Hematopoietic multipotent progenitor cell (in vitro differentiated cells): ENCODE measurements at places on chromosomes 5 and 9.

GRCh38 chr5:143290125-143290524, 113.4 kb downstream of the NR3C1 start:
- DNase-seq: no peak

DNA sequence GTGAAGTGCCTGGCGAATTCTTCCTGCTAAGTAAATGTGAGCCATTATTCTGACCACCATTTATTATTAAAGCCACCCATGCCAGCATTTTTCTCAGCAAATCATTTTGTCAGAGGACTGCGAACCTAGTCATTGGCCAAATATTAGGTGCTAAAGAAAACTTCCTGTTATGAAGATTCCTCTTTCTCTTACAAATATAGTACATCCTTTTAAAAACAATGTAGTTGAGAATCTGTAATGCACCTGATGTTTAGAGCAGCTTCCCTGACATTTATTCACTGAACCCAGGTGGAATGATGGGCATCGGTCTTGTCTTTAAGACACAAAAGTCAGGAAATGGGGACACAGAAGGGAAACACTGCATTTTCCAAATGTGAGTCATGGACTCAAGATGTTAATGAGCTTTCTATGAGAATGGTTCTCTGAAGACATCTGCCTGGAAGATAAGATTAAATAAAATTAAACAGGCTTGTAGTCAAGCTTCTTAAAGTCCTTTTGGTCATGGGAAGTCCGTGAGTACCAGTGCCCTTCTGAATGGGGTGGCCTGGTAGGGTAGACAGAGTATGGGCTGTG, 290.6 kb downstream of the FBXL7 start:
- DNase-seq: no peak

- DNase-seq: no peak
Observed at GRCh38 chr9:88990729-88991065, 571 bp upstream of the S1PR3 start.

- no peak for DNase-seq
Observed at GRCh38 chr9:127347831-127348776, 48.9 kb upstream of the SLC2A8 start.

DNA sequence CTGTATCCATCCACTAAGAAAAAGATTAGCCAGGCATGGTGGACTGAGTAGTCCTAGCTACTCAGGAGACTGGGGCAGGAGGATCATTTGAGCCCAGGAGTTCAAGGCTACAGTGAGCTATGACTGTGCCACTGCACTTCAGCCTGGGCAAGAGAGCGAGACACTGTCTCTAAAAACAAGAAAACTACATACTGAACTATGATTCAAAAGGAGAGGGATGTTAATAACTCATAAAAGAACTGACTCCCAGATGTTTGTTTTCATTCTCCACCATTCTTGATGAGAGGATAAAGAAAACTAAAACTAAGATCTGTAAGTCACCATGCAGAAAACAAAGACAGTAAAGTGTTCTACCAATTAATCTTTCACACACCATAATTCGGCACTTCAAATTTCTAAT, 53.5 kb downstream of the AUH start:
- DNase-seq: no peak

- no peak for DNase-seq
Observed at GRCh38 chr9:130172161-130172857, at the start of gene NCS1. Gene NCS1, plus strand, starts transcription at chr9:130172404. Its CDS starts 260 bp downstream, at chr9:130172664.

- DNase-seq: no peak
Observed at GRCh38 chr5:94440015-94440414, 178.4 kb downstream of the KIAA0825 start.

DNA sequence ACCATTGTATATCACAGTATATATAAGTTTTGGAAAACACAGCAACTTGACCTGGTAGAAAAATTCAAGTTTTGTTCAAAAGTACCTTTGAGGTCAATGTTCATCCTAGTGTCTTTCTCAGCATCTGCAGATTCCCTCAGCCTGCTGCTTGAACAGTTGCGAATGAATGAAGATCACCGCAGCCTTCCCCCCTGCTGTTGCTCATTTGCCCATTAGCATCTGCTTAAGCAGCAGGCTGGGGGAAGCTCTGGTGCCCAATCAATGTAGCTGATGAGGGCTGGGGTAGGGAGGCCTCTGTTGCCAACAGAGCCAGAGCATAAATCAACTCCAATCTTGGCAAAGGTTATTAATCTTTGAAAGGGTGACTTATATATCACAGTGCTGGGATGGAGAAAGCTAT, 586.5 kb upstream of the PTPRD start:
- no peak for DNase-seq

DNA sequence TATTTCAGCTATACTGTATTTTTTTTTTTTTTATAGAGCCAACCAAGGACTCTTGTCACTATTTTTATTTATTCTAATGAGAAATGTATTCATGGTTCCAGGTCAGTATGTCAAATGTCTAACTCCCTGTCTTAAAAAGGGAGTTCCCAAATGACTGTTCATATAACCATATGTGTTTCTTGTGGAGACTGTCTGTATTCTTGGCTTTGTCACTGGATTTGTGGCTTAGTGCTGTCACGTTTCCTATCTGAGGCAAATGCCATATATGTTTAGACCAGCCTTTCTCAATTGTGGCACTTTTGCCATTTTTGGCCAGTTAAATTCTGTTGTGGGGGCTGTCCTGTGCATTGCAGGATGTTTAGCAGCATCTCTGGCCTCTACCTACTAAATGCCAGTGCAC, 3.1 kb downstream of the GCNT1 start:
- no peak for DNase-seq

DNA sequence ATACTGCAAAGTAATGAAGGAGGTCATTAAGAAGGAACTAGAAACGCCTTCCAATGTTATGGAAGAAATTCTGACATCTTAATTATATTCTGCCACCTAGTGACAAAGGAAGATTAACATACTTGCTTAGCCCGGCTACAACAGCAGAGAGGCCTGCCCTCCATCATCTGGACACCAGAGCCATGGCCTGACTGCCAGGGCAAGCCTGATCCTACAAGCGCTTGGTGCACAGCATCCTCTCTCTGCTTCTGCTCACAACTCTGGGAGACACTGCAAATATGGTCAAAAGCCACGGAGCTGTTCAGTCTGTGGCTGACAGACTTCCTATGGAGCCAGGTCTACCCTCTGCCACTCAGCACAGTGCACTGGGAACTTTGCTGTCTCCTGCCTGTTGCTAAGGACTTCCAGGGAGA, 87.3 kb upstream of the SLC44A1 start:
- DNase-seq: peak; percentile 55

DNA sequence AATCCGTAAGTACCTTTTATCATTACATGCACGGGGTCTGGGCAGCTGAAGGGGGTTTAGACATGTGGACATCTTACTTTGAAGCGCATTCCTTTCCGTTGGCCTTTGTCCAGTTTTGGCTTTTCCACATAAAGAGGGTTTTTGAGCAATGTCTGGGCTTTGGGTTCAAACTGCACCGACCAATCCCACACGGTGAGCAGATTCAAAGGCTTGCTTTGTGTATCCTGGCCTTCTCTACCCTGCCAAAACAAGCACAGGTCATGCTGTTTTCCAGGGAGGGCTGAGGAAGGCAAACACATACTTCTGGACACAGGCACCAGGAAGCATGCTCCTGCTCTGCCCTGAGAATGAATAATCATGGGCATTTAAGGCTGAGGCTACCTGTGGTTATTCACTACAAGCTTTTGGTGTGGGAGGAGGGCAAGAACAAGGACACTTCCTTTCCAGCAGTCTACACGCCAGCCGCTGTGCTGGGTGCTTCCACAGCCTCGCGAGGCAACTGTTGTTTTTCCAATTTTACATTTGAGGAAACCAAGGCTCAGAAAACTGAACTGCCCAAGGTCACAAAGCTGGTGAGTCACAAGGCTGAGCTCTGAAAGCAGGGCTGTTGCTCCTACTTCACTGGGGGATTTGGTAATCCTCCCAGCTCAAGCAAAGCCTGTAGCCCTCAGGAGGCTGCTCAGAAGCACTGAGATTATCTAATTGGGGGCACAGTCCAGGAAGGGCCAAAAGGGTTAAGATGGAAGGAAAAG, 59.8 kb upstream of the GOLPH3 start:
- no peak for DNase-seq

- DNase-seq: no peak
Observed at GRCh38 chr9:124001866-124002525, 9.6 kb upstream of the LHX2 start.

DNA sequence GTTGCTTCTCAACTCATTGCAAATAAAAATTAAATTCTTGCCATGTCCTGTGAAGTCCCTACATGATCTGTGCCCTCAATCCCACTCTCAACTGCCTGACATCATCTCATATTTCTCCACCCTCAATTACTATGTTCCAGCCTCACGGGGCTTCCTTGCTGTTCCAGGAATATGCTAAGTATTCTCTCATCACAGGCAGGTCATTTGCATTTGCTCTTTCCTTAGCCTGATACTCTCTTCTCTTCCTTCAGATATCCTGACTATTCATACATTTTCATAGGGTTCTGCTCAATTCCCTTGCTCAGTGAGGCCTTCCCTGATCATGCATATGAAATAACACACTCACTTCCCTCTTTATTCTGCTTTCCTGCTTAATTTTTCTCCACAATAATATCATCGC, 135.1 kb upstream of the DAB2 start:
- DNase-seq: no peak

DNA sequence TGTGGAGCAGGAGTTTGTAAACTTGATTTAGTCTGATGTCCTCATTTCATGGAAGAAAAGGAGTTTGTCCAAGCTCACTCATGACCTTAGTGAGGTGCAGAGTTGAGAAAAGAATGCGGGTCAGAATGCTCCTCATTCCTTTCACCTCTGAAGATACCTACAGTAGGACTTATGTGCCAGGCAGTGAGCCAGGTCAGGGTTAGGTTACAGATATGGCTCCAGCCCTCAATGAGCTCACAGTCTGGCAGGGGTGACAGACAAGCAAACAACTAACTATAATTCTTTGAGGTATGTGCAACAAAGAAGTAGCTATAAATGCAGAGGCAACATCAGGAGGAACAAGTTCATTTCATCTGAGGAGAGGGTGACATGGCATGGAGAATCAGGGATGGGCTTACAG, 102.5 kb downstream of the SPATA31D1 start:
- DNase-seq: no peak

DNA sequence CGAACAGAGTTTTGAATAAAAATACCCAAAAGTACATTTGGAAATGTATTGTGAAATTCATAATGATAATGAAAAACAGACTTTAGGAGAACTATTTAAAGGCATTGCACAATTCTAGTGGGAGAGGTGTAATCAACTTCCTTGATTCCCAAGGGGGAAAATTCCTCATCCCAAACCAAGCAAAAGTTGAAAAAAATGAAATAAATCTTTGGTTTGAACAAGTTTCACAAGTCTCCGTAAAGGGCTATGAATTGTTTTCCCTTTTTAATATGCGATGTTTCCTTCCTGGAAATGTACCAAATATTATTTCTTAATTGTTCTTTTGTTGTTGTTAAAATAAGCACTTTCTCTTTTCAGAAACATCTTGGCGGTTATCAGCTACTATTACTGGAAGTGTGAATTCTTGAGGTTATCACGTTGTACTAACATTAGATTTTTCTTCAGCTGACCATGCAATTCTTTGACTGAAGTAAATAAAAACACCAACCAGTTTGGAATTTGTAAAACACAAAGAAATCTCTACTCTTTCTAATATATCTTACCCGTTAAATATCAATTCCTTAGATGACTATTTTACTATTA, 59.3 kb downstream of the SVEP1 start:
- no peak for DNase-seq

- peak; percentile 66 for DNase-seq
Observed at GRCh38 chr5:132506094-132506692, 15.6 kb upstream of the IRF1 start.

GRCh38 chr5:131637694-131638093, 2.7 kb upstream of the RAPGEF6 start:
- no peak for DNase-seq

DNA sequence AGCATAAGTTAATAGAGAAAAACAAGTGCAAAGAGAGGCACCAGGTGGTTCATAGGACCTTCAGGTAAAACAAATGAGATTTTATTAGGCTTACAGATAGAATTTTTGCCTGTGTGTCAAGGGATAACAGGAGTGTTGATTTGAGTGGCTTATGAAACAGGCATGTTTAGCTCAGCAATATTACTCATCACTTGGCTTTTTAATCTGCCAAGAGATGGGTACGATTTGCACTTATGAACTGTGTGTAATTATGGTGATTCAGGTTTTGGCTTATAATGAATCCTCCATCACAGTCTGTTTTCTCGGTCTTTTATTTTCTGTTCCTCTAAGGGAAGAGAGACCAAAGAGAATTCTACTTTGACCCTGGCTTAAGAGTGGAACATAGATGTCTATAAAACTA, 199.3 kb downstream of the DMRTA1 start:
- DNase-seq: no peak

DNA sequence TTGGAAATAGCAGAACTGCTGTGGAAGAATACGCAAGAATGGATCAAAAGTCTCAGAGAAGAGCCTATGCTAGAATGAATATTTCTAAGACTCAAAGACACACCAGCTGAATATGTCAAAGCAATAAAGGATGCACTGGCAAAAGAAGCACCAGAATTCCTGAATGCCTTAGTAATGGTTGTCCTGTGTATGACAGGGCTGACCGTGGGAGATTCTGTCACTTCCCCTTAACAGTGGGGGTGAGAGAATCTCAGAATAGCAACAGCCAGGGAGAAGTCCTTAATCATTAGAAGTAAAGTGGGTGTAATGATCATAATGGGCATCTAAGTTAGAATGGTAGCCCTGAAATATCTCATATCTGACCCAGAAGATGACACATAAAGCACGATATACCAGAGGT, 14.6 kb upstream of the PRR16 start:
- DNase-seq: no peak

GRCh38 chr5:136425921-136426320, 60.6 kb upstream of the TRPC7 start:
- DNase-seq: no peak

DNA sequence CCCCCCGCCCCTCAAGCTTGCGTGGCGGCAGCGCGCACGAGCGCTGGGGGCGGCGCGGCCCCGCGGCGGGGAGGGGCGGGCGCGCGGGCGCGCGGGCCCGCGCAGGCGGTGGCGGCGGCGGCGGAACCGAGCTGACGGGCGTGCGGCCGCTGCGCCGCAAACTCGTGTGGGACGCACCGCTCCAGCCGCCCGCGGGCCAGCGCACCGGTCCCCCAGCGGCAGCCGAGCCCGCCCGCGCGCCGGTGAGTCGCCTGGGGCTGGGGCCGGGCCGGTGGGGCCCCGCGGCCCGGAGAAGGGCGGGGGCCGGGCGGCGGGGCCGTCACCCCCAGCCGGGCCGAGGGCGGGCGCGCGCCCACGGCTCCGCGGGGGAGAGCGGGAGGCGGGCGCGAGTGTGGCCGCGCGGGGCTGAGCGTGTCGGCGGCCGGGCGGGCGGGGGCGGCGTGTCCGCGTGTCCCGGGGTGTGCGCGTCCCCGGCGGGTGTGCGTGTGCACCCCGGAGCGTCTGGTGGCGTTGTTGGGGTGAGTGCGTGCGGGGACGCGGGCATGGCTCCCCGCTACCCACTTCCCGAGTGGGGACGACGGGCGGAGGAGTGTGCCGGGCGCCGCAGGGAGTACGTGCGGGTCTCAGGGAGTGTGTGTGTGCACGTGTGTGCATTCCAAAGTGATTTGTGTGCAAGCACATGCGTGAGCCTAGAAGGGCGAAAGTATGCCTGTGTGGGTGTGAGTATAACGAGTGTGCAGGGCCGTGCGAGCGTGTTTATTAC, at the start of gene NEK6:
TSS of gene NEK6 (plus strand) at position 106 of the 763 bp plus-strand sequence. CDS start 44,016 bp downstream, outside the sequence.
- DNase-seq: no peak

- peak; percentile 41 for DNase-seq
Observed at GRCh38 chr9:89701221-89701798, 96.5 kb downstream of the GADD45G start.
